ENCODE measurements at places on chromosomes 16 and 17. TPM values are rescaled to one million over a fixed set of nuclear protein-coding genes. Genes with fewer than 3 reads are reported as not detected.

OTOP3 gene
- not detected for total RNA-seq

SLFN5 gene
- 18.2 TPM for total RNA-seq

SNAI3 gene
- not detected for total RNA-seq

GNG13 gene
- total RNA-seq: not detected

ALOX15B gene
- total RNA-seq: not detected

BAHCC1 gene
- total RNA-seq: 6.8 TPM

DUSP3 gene
- total RNA-seq: 14.2 TPM

RNU2-1 gene
- total RNA-seq: not detected

MT1B gene
- total RNA-seq: not detected

GAS2L2 gene
- total RNA-seq: not detected

ELMO3 gene
- 0.97 TPM for total RNA-seq

SPATA32 gene
- not detected for total RNA-seq

SEZ6L2 gene
- total RNA-seq: 2.6 TPM

CHST5 gene
- total RNA-seq: not detected

KRTAP2-3 gene
- not detected for total RNA-seq

SOST gene
- total RNA-seq: not detected

FNDC8 gene
- total RNA-seq: not detected

PLK1 gene
- total RNA-seq: 63.8 TPM

UNKL gene
- total RNA-seq: 12.1 TPM

NUDT7 gene
- 4.5 TPM for total RNA-seq

AGRP gene
- not detected for total RNA-seq

LRRC37B gene
- total RNA-seq: 6.2 TPM

CACNA1G gene
- total RNA-seq: 0.15 TPM

PHKB gene
- 22.5 TPM for total RNA-seq

SPNS3 gene
- 0.11 TPM for total RNA-seq

KCNAB3 gene
- total RNA-seq: 0.29 TPM

All from Daoy (cell line).